ENCODE measurements at places on chromosomes 6 and 20.

GRCh38 chr6:149963212-149963461, 606 bp upstream of the ULBP1 start:
- DNase-seq = peak; percentile 62

- DNase-seq = no peak
Measured at GRCh38 chr6:43122146-43122545, 46.0 kb downstream of the PTK7 start.

DNA sequence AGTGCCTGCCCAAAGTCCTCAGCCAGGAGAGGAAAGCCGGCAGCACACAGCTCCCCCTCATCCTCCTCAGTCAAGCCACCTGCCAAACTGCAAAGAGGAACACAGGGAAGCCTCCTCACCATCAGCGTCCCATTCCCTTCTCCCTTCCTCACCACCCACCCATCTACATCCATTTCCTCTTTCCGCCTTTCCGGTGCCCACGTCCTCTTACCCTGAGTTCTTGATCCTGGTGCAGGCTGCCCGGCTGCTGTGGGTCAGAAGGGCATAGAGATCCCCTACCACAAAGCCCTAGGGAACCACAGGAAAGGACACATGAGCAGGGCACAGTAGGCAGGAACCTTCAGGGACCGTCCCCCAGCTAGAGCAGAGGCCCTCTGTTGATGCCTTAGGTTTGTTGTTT, 6.0 kb downstream of the GNMT start:
- DNase-seq = no peak

DNA sequence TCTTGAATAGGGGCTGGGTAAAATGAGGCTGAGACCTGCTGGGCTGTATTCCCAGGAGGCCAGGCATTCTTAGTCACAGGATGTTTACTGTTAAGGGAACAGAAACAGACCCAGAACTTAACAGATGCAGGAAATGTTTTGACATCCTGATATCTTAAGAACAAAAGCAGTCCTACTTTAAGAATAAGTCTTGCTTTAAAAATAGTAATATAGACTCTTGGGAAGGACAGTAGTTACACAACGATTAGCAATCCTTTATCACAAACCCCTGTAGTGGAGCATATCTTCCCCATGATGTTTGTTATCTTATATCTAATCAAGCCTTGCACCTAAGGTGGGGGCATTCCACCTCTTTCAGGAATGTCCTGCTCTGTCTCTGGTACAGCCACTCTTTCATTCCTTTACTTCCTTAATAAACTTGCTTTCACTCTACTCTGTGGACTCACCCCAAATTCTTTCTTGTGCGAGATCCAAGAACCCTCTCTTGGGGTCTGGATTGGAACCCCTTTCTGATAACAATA, 493.7 kb upstream of the SULF2 start:
- no peak for DNase-seq

DNA sequence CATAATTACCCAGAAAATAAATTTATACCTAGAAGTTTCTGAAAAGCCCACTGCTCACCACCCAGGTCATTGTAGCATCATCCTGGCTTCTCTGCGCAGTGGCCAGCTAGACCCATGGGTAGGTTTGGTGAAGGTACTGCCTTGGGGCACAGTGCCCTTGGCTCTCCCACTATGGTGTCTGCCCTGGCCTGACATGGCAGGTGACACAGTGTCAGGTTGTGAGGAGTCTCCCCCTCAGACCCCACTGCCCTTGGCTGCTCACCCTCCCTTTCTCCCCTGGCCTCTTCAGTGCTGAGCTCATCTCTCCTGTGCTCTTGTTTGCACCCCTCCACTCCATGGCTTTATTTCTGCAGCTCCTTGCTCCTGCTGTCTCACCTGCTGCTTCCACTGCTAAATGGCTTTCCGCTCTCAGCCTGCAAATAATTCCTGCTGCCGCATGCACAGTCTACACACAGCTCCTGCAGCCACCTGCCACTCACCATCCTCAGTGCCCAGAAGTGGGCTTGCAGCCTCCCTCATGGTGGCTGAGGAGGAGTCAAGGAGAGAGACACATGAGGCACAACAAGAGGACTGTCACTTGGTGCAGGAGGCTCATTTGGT, 313.4 kb upstream of the MOCS1 start:
- no peak for DNase-seq

- no peak for DNase-seq
Measured at GRCh38 chr6:19906171-19906570, 69.0 kb downstream of the ID4 start.

GRCh38 chr6:137902699-137903098, 35.6 kb downstream of the TNFAIP3 start:
- DNase-seq = no peak

GRCh38 chr20:43844778-43845614, 69.7 kb upstream of the TOX2 start:
- peak; percentile 96 for DNase-seq

DNA sequence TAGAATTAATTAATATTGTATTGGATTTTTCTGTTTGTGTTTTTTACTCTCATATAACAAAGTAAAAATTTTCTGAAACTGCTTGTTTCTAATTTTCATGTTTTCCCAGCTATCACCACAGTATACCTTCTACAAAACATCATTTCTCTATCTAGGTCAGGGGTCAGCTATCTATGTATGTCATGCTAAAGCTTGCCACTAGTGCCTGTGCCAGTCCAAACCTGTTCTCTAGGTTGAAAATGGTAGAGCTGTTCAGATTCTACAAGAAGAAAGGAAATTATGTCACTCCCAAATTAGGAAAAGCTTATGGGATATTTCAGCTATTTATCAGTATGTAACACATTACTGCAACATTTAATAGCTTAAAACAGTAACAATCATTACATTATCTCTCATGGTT, 5.8 kb upstream of the ME1 start:
- no peak for DNase-seq

GRCh38 chr6:28981833-28982475, 23.2 kb downstream of the ZNF311 start:
- DNase-seq = peak; percentile 73

Data from AG08395 (cell line).